ENCODE measurements at places on chromosomes 16 and 17.

GRCh38 chr16:51429041-51429440, 278.0 kb upstream of the SALL1 start:
- H3K4me3 ChIP-seq, result no peak overlapping the region
- H3K27ac ChIP-seq, result no peak overlapping the region
- no peaks in the 10 kb centered on the region for H3K27me3 ChIP-seq
- no peaks in the 10 kb centered on the region for H3K36me3 ChIP-seq
- DNase-seq, result no peak

DNA sequence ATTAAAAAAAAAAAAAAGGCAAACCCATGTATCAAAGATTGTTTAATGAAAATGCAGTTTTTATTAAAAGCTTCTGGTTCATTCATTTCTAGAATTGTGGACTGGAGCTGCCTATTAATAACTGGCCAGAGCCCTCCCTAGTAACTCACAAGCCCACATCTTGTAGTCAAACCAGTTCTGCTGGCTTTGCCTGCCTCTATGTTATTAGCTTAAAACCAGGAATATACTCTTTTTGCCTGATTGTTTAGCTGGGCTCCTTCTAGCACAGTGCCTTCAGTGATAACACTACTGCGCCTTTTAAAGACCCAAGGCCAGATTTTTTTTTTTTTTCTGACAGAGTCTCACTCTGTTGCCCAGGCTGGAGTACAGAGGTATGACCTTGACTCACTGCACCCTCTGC, 26.0 kb downstream of the TAC4 start:
- DNase-seq, result no peak
- no peak overlapping the region for H3K27ac ChIP-seq
- H3K4me3 ChIP-seq, result no peak overlapping the region
- peaks cover 61% of the 10 kb centered on the region for H3K36me3 ChIP-seq
- H3K27me3 ChIP-seq, result no peaks in the 10 kb centered on the region
- no peaks in the 10 kb centered on the region for H3K4me1 ChIP-seq

DNA sequence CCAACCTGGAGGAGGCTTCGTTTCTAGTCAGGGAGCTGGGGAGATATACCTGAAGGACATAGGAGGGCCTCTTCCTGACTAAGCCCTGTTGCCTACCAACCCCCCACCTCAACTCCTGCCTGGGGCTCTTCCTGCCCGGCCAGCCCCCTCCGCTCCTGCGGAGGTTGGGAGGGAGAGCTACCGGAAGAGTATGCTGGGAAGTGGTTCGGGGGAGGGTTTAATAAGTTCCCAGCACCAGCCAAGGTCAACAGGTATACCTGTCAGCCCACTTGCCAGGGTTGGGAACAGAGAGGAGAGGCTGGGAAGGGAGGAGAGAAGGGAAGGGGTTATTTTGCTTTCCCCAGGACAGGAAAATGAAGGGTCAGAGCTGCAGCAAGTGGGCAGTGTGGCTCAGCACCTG, 4.7 kb downstream of the PPP1R1B start:
- H3K4me3 ChIP-seq, result no peak overlapping the region
- no peak for DNase-seq
- H3K27ac ChIP-seq, result no peak overlapping the region
- peaks cover 38% of the 10 kb centered on the region for H3K27me3 ChIP-seq

DNA sequence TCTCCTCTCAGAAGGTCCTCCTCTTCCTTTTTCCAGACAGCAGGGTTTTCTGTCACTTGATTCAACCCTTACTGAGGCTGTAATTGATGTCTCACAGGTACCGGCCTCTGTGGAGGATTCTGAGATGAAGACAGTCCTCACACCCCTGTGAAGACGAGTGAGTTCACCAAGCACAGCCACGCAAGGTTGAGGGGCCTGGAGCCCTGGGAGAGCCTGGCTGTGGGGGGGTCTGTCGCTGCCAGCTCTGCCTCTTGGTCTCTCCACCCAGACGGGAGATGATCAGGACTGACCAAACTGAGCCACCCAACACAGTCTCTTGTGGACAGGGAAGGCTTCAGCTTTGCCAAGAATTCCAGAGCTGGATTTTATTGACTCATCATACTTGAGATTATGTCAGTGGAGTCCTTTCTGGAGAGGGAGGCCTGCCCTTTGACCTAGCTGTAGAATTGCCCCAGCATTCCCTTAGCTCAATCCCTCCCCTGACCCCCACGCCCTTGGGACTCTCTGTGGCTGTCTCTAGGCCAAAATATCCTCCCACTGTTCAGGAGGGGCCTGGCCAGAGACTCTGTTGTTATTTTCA, 51.1 kb upstream of the CRHR1 start:
- H3K27ac ChIP-seq, result no peak overlapping the region
- H3K4me1 ChIP-seq, result no peaks in the 10 kb centered on the region
- no peak overlapping the region for H3K4me3 ChIP-seq

GRCh38 chr17:82775001-82775823, 23.3 kb downstream of the TBCD start:
- H3K27ac ChIP-seq, result no peak overlapping the region
- peaks cover 11% of the 10 kb centered on the region for H3K36me3 ChIP-seq
- H3K4me3 ChIP-seq, result no peak overlapping the region
- H3K4me1 ChIP-seq, result peaks cover 1% of the 10 kb centered on the region
- H3K27me3 ChIP-seq, result no peaks in the 10 kb centered on the region

DNA sequence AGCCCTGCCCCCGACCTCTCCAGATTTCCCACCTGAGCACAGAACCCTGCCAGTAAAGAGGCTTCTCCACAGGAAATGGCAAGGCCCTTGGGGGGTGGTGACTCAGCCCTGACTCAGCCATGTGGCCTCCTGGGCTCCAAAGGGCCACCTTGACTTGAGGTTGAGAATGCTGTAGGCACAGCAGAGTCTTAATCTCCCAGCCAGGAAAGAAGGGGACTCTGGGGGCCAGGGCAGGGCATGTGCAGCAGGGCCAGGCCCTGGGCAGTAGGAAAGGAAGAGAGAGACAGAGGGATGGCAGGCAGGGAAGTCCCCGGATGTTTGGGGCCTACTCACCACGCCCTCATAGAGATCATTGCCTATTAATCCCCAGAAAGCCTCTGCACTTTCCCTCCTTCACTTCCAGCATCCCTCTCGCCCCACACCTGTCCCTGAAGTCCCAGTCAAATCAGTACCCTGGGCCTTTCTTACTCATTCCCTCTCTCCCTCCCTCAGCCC, 4.8 kb upstream of the ITGA3 start:
- H3K4me3 ChIP-seq, result no peak overlapping the region
- H3K27ac ChIP-seq, result peak overlapping the region; percentile 96
- DNase-seq, result no peak
- H3K36me3 ChIP-seq, result no peaks in the 10 kb centered on the region

DNA sequence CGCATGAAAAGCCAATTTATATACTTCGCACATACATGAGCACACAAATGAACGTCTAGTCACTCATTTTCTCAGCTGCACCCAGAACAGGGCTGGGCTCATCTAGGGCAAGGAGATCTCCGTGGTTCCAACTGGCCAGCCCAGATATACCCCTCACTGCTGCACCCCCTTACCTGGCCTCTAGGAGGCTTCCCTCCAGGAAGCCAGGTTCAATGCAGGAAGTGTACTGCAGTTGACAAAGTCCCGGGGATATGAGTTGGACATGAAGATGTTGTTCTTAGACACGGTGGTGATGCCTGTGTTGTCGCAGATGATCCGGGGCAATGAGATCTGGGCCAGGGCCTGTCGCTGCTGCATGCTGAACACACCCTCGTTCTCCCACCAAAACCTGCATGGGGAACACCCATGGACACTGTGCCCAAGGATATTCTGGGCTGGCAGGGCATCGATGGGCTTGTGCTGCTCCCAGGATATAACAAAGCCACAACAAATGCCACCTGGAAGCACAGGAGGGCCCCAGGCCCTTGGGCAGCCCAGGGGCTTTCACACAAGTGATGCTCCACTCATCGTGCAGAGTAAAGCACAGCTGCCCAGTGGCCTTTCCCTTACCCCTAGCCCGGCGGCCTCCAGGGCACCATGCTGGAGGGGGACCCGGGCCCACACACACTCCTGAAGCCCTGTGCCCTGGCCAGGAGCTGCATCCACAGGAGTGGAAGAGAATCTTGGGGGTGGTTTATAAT, 10.1 kb downstream of the MPO start:
- H3K4me1 ChIP-seq, result no peaks in the 10 kb centered on the region
- DNase-seq, result peak; percentile 82
- H3K4me3 ChIP-seq, result no peak overlapping the region
- no peaks in the 10 kb centered on the region for H3K36me3 ChIP-seq
- H3K27ac ChIP-seq, result no peak overlapping the region
- H3K27me3 ChIP-seq, result peaks cover 9% of the 10 kb centered on the region

GRCh38 chr16:81366316-81366932, 51.7 kb downstream of the GAN start:
- H3K27me3 ChIP-seq, result no peaks in the 10 kb centered on the region
- H3K4me3 ChIP-seq, result no peak overlapping the region
- H3K36me3 ChIP-seq, result peaks cover 36% of the 10 kb centered on the region
- H3K27ac ChIP-seq, result no peak overlapping the region

DNA sequence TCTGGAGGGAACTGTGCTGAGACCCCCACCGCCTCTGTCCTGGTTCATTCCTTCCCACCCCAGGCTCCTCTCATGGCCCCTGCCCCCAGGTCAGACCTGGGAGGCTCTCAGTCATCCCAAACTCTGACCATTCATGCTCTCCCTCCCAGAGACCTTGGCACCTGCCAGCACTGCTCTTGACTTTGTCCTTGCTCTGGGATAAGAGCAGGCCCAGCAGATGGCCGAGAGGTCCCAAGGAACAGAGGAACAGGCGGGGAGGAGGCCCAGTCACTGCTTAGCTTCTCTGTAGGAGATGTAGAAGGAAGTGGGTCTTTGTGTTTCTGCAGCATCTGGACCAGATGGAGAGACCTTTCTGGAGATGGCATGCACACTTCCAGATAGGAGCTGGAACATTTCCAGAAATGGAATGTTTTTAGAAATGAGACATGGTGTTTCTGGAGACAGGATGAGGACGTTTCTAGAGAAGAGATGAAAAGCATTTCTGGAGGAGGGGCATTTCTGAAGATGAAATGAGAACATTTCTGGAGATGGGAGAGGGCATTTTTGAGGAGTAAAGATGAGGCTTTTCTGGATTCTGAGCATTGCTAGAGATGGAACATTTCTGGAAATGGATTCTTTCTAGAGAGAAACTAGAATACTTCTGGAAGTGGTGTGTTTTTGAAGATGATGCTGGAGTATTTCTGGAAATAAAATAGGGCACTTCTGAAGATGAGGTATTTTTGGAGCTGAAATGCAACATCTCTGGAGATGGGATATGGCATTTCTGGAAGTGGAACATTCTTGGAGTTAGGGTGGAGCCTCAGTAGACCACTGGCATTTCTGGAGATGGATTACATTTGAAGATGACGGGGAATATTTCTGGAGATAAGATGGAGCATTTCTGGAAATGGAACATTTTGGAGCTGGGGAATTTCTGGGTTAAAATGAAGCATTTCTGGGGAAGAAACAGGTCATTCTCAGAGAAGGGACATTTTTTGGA, 55.2 kb downstream of the RAI1 start:
- H3K27me3 ChIP-seq, result no peaks in the 10 kb centered on the region
- no peak overlapping the region for H3K4me3 ChIP-seq
- peak overlapping the region; percentile 64 for H3K27ac ChIP-seq
- no peaks in the 10 kb centered on the region for H3K36me3 ChIP-seq

DNA sequence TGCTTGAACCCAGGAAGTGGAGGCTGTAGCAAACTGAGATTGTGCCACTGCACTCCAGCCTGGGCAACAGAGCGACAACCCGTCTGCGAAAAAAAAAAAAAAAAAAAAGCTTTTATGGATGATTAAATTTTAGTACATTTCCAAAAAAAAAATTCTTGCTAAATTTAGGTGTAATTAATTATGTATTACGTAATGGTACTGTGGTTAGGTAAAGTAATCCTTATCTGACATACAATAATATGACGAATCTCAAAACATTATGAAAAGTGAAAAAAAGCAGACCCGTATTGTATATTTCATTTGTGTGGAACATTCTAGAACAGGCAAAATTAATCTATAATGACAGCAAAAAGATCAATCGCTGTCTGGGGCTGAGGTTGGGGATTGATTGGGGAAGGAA, 10.3 kb upstream of the CORO1A start:
- H3K4me1 ChIP-seq, result no peaks in the 10 kb centered on the region
- no peak for DNase-seq
- H3K27me3 ChIP-seq, result no peaks in the 10 kb centered on the region
- no peak overlapping the region for H3K4me3 ChIP-seq
- no peak overlapping the region for H3K27ac ChIP-seq
- H3K36me3 ChIP-seq, result no peaks in the 10 kb centered on the region

DNA sequence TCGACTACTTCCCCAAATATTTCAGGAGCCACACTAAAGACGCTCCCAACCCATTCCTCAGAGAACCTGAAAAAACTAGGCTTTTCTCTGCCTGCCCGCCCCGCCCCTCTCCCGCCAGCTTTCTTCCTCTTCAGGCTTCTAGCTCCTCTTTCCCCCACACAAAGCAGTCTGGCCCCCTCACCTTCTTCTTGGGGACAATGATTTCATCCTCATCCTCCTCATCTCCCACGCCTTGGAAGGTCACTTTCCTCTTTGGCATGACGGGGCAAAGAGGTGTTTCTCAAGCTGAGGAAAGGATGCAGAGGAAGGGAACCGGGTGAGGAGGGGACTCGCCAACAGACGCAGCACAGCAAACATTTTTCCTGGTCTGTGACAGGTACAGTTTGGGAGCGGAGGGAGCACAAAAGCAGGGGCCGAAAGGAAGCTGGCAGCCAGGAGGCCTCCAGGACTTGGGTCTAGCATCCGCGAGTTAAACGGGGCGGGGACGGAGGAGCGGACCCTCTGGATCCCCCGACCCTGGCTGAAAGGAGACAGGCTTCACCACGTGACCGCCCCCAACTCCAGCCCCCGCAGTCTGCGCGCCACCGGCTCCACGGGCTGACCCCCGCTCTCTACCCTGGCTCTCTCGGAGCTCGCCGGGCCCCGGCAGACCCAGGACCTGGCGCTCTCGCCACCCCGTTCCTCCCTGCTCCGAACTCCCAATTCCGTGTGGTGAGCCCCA, 525 bp downstream of the CD2BP2 start:
- H3K27ac ChIP-seq, result peak overlapping the region; percentile 100
- no peak for DNase-seq
- peaks cover 26% of the 10 kb centered on the region for H3K36me3 ChIP-seq
- no peaks in the 10 kb centered on the region for H3K27me3 ChIP-seq
- H3K4me1 ChIP-seq, result peaks cover 23% of the 10 kb centered on the region
- H3K4me3 ChIP-seq, result peak overlapping the region; percentile 91

DNA sequence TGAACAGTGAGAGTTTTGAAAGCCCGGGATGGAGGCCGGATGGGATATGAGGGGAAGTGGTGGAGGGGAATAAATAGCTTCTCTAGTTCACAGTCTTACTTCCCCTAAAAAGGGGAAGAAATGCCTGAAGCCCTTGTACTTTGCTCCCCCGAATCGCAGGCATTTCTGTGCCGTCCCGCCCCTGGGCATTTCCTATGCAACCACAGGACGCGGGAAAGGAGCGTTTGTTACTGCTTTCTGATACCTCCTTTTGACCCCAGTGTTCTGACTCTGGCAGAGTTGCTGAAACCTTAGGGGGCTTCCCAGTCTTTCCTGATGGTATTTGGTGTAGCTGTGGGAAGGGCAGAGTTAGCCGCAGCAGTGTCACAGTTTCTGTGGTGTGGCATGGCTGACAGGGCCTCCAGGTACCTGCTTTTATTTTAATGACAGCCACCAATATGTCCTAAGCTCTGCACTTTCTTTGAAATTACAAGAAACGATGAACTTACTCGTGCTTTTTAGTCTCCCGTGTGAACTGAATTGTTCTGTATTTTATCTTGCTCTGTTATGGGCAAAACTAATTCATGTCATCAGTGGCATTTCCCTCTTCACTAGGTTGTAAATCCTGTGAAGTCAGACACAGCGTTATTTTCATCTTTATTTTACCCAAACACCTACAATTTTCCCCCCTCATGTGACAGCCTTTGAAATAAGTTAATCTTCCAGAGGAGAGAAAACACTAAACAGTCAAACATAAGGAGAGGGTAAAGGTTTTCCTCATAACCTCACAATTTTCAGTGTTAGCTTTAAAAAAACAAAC, 27.1 kb downstream of the USP10 start:
- H3K36me3 ChIP-seq, result peaks cover 4% of the 10 kb centered on the region
- H3K4me3 ChIP-seq, result peak overlapping the region; percentile 59
- no peaks in the 10 kb centered on the region for H3K27me3 ChIP-seq
- peak overlapping the region; percentile 85 for H3K27ac ChIP-seq
- no peak for DNase-seq
